ENCODE measurements at places on chromosomes 7 and 10.

- DNase-seq = no peak
Observed at GRCh38 chr7:749140-749551, 22.1 kb upstream of the PRKAR1B start.

DNA sequence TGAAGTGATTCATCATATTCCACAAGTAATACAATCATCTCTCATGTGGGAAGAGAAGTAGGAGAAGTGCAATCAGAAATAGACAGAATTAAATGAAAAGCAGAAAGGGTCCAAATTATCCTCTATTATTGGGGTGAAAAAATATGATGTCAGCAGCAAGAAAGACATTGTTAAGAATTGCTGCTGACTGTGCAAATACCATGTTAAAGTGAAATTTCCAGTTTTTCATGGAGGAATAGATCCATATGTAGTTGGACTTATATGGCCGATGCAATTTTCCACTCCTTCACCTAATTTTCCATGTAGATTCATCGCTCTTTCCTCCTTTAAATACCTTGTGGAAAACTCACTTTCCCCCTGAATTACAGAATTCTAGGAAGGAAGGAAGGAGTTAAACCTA lies 819.8 kb downstream of the GATA3 start:
- no peak for DNase-seq

- no peak for DNase-seq
Observed at GRCh38 chr7:28293527-28293835, 112.9 kb upstream of the JAZF1 start.

DNA sequence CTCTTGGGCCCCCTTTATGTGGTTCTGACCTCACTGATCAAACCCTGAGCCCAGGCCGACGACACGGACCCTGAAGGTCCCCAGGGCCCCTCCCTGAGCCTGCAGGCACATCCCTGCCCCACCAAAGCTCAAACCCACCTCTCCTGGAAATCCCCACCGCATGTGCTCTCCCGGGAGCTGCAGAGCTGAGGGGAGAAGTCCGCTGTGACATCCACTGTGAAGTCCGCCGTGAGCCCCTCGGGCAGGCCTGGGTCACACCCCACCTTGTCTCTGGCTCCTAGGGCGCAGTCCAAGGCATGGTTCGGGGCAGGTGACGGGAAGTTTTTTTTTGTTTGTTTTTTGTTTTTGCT lies 100.2 kb downstream of the MICALL2 start:
- no peak for DNase-seq

DNA sequence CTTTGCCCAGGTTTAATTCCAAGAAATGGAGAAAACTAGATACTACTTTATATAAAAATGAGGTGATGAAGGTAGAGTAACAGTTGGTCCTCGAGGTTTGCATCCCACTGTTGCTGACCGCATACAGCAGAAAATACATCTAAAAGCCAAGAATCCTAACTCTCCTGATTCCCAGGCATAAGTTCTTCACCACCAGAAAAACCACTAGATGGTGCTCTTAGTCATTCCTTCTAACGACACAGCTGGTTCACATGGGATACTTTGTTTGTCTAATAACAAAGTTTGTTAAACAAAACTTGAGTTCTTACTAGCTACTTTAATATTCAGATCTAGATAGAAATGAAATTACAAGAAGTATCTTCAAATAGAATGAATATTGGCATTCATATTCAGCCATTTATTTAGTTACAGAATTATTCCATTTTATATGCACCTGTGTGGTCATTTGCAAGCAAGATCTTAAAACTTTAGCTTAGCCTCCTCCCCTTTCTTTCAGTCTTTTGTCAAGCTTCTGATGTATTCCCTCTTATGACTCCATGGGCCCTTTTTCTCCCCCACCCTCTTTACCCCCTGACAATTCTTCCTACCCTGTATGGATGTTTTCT lies 54.1 kb upstream of the CYP26C1 start:
- no peak for DNase-seq

GRCh38 chr10:88707429-88708155 lies 1.5 kb downstream of the LIPK start:
- DNase-seq = no peak

GRCh38 chr7:25726170-25726780 lies 425.7 kb upstream of the NFE2L3 start:
- peak; percentile 87 for DNase-seq

DNA sequence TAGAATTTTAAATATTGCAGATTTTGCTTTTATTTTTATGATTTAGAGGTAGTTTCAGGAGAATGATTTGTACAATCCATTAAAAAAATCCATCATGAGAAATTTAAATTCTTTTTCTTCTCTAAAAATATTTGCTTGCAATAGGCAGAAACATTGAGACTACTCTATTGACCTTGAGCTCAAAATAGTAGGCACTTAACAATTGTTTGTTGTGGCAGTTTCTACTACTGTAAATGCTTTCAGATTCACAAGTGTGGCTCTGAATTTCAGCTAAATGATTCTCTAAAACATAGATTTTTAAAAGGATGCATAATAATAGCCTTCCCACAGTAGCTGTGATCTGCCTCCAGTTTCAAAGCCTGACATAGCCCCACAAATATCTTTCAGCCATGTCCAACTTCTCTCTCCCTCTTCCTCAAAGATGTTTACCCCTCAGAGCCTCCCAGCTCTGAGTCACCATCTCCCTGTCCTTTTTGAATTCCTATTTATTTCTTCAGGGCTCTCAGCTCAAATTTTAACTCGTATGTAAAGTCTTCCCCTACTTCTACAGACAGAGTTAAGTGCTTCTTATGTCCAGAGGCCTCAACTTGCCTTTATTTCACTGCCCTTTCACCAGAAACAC lies 160.5 kb downstream of the AOAH start:
- DNase-seq = no peak

GRCh38 chr10:63671317-63671937 lies 150.2 kb downstream of the REEP3 start:
- no peak for DNase-seq
